ENCODE measurements at places on chromosomes 1 and 21.

- no peak for DNase-seq
Measured at GRCh38 chr1:157137408-157138219, 581 bp downstream of the ETV3 start.

DNA sequence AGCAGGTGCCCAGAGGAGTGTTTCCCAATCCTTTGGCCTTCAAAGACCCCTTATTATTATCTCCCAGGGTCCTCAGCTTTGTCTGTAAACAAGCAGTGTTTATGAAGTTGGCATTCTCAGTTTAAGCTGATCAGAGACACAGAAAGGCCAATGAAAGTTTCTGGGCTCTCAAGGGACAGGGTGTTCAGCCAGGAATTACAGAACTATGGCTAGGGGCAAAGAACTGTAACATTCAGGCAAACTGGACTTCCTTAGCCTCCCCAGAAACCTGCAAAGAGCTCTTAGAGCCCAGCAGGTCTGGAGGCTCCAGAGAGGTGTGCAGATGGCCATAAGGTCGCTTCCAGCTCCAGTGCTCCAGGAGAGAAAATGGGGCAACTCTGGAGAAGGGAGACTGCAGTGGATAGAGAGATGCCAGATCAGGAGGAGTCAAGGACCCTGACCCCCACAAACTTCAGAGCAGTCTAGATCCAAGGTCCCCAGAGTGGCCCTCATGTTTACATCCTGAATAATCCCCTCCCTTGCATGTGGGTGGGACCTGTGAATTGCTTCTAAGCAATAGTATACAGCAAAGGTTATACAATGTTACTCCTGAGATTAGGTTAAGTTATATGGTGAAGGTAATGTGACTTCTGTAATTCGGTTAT is 6.2 kb downstream of the ECHDC2 start:
- DNase-seq: no peak

DNA sequence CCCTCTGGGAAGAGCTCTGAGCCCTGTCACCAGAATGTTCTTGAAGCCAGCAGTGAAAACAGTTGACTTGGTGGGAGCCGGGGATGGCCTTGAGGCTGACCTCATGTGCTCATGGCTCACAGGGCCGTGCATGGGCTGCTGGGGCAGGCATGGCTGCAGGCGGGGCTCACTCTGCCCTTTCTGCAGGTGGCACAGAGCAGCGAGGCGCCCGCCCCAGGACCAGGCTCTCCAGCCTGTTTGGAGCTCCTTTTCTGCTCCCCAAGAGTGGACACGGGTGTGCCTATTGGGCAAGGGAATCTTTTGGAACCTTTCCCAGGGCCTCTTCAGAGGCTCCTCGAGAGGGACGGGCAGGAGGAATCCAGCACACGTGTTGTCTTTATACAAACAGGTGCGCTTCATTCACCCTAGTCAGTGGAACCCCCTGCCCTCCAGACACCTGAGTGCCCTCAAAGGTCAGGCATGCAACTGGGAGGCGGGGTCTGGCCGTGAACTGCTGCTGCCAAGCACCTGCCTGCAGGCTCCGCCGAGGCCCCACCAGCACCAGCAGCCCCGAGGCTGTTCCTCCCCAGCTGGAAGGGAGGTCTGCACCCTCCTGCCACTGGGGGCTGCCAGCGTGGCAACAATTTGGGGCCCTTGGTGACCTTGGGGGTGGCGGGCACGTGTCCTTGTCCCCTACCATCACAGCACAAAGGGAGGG is 2.6 kb upstream of the TTC34 start:
- DNase-seq: no peak

GRCh38 chr1:229617351-229618100 is 8.4 kb downstream of the TAF5L start:
- DNase-seq: no peak

DNA sequence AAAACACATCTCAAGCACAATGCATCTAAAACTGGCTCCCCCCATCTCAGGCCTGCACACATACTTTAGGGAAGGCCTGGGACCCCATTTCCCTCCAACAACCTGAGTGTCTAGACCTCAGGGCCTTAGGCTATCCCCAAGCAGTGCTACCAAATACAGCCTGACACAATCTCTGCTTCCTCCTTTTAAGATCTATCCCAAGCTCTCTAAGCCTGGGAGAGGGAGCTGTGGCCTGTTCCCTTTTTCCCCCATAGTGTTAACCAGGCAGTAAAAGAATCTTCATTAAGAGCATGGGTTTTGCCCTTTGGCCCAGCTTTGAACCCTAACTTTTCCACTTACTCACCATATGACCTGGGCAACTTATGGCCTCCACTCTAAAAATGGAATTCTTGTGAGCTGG is 10.8 kb upstream of the COL8A2 start:
- DNase-seq: no peak

GRCh38 chr1:23484253-23485001 is 448 bp upstream of the ASAP3 start:
- peak; percentile 98 for DNase-seq

DNA sequence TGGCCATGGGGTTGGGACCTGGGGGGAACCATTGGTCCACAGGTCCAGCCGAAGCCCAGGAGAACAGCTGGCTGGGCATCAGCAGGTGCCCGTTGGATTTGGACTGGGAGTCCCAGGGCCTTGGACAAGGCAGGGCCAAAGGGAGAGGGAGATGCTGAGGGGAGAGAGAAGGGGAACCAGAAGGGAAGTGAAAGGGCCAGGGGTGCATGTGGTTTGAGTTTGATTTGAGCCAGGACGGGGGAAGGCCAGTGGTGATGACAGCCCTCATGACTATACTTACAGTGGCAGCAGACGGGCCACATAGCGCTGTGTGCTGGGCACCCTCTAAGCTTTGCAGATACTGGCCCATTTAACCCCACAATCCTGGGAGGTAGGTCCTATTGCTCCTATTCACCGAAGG is 18.8 kb downstream of the AGRN start:
- no peak for DNase-seq

- no peak for DNase-seq
Measured at GRCh38 chr1:178434360-178434759, 62.4 kb downstream of the CLEC20A start.

GRCh38 chr1:229699613-229700267 is 73.7 kb downstream of the URB2 start:
- DNase-seq: no peak

DNA sequence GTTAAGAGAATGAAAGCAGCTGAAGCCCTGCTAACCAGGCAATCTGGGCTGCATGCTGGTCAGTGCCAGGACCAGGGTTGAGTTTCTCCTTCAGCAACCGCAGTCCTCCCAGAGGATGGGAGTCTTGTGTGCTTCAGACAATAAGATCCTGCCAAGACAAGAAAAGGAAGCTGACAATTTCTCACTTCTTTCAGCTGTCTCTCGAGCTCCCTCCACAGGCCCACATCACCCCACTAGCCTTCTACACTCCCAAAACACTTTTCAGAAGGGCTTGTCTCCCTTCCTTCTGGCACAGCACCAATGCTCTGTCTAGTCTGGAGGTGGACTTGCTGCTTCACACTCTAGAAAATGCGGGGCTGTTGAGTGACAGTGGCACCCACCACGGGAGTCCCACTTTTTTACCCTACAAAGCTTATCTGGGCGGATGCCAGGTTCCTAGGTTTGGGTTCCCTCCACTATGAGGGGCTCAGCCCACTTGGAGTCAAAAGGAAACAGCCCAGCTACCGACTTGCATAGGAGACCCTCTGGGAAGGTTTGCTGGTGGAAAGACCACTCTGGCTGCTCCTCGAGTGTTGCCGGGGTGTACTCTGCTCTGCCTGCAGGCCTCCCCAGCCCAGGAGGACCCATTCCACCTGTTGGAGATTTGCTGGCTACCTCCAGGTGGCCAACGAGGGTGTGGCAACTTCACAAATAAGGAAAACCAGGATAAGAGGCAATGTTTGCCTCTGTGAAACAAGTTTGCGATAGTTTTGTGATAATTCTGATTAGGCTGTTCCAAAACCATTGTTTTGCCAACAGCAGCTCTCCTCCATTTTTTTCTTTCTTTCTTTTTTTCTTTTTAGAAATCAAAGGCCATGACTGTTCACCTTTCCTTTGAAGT is 68.9 kb downstream of the TENT5C start:
- peak; percentile 81 for DNase-seq

GRCh38 chr1:244395965-244396364 is 55.7 kb downstream of the ADSS2 start:
- no peak for DNase-seq

Data from K562 (cell line).